GM23248 (cell line): ENCODE measurements at places on chromosomes 5 and 9.

- DNase-seq: peak; percentile 27
Observed at GRCh38 chr9:14652729-14653377, 40.4 kb downstream of the ZDHHC21 start.

- no peak for DNase-seq
Observed at GRCh38 chr5:16034319-16035001, 145.1 kb downstream of the MARCHF11 start.

DNA sequence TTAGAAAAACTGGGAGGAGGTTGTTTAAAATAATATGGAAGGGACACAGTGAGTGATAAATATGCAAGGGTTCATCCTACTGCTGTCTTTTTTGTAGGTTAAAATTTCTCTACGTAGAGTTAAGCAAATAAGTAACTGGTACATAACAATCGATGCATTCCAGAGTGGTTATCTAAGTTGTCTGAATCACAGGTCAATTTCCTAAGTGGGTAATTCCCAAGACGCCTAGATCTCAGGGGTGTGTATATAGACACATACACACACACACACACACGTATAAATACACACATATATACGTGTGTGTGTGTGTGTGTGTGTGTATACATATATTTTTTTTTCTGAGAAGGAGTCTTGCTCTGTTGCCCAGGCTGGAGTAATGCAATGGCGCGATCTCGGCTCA is 22.3 kb downstream of the CAAP1 start:
- peak; percentile 2 for DNase-seq

DNA sequence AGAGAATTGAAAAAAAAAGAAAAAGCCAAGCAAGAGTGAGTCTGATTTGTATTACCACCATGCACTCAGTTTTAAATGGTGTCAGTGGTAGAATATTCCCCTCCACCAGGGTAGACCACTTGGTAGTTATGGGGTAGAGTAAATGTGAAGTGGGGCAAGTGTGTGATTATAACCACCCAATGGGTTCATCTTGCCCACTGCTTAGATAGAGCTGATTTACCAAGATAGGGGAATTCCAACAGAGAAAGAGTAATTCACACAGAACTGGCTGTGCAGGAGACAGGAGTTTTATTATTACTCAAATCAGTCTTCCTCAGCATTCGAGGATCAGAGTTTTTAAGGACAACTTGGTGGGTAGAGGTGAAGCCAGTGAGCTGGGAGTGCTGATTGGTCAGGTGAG is 113.3 kb upstream of the RAI14 start:
- DNase-seq: no peak

DNA sequence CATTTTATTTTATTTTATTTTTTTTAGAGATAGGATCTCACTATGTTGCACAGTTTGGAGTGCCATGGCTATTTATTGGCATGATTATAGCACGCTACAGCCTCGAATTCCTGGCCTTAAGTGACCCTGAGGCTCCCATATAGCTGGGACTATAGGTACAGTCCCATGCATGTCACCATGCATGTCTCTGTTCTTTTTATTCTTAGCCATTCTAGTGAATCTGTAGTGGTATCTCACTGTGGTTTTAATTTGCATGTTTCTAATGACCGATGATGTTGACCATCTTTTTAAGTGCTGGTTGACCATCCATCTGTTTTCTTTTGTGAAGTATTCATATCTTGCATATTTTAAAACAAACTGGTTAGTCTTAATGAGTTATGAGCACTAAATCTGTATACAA is 76.1 kb downstream of the SLC44A1 start:
- DNase-seq: no peak

- DNase-seq: peak; percentile 7
Observed at GRCh38 chr5:8727396-8727795, 818.5 kb downstream of the SEMA5A start.

DNA sequence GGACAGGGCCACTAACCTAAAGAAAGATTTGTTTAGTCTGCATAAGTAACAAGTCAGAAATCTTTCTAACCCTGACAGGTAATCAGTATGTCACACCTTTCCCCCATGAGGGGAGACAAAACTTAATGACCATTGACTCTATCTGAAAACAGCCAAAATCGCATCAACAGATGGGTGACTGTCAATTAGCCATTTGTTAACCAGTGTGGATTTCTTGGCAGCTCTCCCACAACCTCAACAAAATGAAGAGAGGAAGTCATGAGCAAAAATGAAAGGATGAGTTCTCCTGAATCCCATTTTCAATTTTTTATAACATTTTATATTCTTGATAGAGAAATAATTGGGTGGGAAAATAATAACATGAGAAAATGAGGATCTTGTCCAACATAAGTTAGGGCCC is 84.6 kb upstream of the SNX2 start:
- DNase-seq: no peak

DNA sequence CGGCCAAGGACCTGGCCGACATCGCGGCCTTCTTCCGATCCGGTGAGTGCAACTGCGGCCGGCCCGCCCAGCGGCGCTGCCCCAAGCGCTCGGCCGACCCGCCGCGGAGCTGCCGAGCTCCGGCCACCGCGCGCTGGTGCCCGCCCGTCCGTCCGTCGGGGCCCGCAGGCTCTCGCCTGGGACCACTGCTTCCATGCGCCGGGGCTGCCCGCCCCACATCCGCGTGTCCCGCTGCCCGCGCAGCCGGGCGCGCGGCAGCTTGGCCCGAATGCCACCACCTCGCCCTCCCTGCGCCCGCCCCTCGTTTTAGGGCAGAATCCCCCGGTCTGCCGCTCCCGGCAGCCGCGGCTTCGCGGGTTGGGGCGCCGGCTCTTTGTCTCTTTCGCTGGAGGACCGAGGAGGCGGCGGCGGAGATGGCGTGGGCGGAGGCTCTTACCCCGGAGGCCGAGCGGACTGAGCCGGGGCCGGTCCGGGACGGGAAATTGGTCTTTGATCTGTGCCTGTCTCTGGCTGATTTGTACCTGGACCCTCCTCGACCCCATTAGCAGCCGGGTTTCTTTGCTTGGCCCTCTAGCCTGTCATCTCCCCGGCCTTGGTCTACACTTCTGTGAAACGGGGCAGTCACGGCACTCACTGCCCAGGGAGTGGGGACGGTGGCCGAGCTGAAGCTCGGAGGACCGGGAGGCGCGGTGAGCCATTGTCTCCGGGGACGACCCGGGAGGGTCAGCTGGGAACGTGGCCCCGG is 871 bp downstream of the TRIO start:
- peak; percentile 74 for DNase-seq

- DNase-seq: no peak
Observed at GRCh38 chr5:109177227-109177626, 232.5 kb downstream of the PJA2 start.

- no peak for DNase-seq
Observed at GRCh38 chr9:206481-206880, 8.2 kb upstream of the DOCK8 start.
